T1000 (cell line): ENCODE measurements at places on chromosomes 1 and 21.

- no peak for DNase-seq
These were observed 80.9 kb downstream of the COLGALT2 start for GRCh38 chr1:183956559-183957188.

GRCh38 chr1:77282187-77282865 is 507 bp downstream of the AK5 start:
- no peak for DNase-seq

GRCh38 chr1:22845398-22845935 is 127.2 kb downstream of the LACTBL1 start:
- DNase-seq = no peak

GRCh38 chr1:75632350-75632949 is 21.5 kb upstream of the SLC44A5 start:
- no peak for DNase-seq

DNA sequence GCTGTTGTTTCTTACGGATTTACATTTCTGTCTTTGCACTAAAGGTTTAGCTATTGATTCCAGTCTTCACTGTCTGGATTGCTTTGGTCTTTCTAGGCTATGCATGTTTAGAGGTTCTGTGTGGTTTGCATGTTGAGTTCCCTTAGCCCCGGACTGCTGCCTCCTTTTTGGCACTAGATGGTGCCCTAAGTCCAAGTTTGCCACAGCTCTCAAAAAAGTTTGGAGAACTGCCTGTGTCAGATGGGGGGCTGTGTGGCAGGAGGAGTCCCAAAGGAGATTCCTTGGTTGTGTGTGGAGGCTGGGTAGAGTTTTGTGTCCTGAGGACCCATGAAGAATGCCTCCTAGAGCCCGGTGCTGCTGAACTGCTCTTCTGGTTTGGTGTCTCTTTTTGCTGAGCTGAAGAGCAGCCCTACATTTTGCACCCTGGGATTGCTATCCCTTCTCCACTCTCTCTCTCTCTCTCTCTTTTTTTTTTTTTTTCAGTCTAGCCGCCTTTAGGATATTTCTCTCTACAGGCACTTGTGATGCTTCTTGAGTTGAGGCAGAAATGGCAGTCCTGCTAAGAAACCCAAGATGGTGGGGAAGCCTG is 74.4 kb downstream of the PTGS2 start:
- DNase-seq = no peak

GRCh38 chr1:50502147-50502546 is 78.9 kb upstream of the DMRTA2 start:
- no peak for DNase-seq

DNA sequence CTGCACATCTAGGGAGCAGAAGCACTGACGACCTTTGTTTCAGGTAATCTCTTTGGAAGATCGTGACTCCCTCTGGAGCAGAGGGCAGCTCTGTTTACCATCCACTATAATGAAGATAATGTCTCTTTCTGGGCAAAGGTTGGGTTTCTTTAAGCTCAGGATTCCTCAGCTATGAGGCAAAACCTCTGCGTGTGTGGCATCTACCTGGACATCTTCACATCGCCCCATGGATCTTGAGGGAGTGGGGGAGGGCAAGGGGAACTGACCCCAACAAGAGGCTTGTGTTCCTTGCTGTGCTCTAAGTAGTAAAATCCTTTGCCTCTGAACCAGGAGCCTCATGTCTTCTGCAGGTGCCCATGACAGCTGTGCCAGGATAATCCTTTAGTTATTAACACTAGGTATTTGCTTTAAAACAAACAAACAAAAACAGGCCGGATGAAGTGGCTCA is 19.6 kb downstream of the SPATA45 start:
- no peak for DNase-seq

DNA sequence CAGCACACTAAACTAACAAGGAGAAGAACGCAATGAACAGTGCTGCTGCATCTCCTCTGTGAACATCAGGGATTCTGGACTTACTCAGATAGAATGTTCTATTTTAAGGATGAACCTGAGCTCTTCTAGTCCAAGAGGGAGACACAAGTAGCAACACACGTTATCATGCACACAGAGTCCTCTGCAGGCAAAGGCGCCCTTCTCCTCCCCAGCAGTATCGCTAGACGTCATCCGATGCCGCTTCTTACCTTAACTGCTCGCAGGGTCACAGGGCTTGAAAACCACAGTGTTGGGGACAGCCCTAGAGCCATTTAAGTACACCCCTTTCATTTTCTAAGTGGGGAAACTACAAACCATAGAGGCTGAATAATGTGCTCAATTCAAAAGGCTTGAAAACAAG is 74.5 kb downstream of the HIVEP3 start:
- DNase-seq = no peak

GRCh38 chr1:160552425-160552824 is 26.9 kb downstream of the CD84 start:
- no peak for DNase-seq

GRCh38 chr1:228920831-228921230 is 185.6 kb downstream of the RHOU start:
- no peak for DNase-seq

GRCh38 chr1:54987919-54988705 is 7.7 kb downstream of the TMEM61 start:
- no peak for DNase-seq

- DNase-seq = no peak
These were observed 50.7 kb downstream of the UMODL1 start for GRCh38 chr21:42121794-42122193.

- DNase-seq = no peak
These were observed 213.9 kb downstream of the TOMM20 start for GRCh38 chr1:234914606-234915290.

DNA sequence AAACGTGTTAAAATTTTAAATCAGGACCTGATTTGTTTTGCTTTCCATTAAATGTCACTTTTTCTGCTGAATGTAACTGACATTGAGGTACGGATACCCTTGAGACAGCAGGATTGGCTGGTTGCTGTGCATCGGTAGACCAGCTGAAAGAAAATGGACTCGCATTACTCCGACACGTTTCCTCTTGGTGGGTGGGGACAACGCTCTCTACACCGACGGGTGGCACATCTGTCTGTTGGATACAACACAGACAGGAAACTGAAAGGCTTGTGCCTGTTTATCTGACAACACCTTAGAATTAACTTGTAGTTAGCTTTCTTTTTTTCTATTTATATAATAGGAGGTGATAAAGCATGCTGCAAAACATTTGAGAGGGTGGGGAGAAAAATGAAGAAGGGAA is 19.4 kb downstream of the PRPF38A start:
- no peak for DNase-seq
